Substantia nigra (tissue), 51 donors: ENCODE measurements at places on chromosomes 1 and 21.

DNA sequence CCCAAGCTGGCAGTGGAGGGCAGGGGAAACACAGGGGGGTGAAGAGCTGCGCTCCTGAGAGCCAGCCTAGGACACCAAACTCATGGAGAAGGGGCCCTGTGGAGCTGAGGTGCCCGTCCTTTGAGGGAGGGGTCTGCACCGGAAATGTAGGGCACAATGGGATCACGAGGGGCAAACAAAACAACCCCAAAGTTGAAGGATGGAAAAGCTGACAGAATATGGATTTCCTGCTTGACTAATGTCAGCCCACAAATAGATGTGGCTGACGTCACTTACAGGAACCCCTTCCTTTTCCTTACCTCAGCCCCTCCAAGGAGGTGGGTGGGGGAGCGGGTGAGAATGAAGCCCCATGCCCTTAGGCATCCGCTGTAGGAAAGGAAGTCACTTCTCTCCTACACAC lies 110.9 kb downstream of the KCNN3 start:
- DNase-seq, result no peak

GRCh38 chr1:184861755-184862336 lies 107.2 kb upstream of the EDEM3 start:
- DNase-seq, result no peak

DNA sequence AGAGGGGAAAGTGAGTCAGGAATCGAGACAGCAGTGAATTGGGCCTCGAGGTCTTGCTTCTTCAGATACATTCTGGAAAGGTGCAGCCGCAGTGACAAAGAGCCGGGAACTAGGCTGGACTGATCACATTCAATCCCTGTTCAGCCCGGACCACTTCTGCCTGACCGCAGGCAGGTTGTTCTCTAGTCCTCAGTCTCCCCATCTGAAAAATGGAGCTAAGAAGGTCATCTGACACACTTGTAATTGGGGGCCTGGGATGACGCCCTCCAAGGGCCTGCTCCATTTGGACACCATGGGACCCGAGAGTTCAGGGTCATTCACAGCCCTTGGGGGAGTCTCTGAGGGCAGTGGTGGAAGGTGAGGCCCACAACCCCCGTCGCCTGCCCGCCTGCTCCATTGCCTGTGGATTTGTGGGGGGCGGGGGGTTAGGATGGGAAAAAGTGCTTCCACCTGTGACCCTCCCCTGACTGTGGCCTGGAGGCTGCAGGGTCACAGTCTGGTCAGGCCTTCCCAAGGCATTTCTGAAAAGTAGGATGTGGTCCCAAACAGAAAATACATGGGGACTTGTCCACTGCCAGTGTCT lies 87.9 kb upstream of the CSF3R start:
- DNase-seq, result no peak

- no peak for DNase-seq
Observed at GRCh38 chr1:24535021-24535424, 20.9 kb upstream of the NCMAP start.

DNA sequence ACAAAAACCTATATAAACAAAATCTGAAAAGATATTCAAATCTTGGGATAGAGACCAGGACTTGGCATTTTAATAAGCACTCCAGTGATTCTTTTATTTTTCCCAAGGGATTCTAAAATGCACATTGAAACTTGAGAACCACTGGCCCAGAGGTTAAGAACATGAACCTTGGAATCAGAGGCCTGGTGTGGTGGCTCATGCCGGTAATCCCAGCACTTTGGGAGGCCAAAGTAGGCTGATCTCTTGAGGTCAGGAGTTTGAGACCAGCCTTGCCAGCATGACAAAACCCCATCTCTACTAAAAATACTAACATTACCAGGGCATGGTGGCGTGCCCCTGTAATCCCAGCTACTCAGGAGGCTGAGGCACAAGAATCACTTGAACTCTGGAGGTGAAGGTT lies 12.9 kb upstream of the CEP85 start:
- DNase-seq, result no peak

- no peak for DNase-seq
Observed at GRCh38 chr1:112536561-112536960, 27.8 kb downstream of the WNT2B start.

DNA sequence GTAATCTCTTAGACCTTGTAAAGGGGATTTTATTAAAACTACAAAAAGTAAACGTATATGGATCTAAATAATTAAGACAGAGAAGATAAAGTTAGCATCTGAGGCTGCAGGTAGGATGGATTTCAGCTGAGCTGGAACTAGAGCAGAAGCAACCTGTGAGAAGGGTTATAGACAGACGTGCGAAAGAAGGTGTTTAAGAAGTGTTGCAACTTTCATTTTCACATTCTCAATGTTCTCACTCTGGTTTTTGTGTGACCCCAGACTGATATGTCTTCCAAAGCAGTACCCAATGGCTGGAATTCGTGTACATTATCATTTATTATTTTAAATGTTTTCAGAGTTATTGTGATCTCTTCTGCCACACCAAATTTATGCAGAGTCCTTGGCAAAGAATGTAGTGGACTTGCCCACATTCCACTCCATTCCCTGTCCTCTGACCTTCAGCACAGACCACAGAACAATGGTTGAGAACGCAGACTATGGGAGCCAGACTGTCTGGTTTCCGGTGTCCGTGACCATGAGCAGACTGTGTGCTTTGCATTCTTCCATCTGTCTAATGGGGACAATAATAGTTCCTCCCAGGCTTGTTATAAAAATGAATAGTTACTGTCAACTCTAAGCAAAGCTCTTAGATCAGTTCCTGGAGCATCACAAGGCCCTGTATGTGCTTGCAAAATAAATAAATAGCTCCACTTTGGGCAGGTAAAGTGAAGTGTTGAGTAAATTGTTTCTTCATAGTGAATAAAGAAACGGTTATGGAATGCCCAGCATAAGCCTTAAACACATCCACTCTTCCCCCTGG lies 140.6 kb upstream of the SAMSN1 start:
- peak; percentile 6 for DNase-seq

DNA sequence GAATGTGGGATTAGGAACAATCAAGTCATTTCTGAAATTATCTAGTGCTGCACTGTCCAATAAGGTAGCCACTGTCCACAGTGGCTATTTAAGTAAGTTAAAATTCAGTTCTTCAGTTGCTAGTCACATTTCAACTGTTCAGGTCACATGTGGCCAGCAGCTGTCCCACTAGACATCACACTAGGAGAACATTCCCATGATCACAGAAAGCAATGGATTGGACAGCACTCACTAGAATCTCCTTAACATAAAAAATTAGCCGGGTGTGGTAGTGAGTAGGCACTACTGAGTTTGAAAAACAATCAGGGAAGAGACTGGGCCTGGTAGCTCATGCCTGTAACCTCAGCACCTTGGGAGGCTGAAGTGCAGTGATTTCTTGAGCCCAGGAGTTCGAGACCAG lies 33.6 kb downstream of the NUP133 start:
- no peak for DNase-seq

GRCh38 chr1:59333626-59334277 lies 36.9 kb downstream of the FGGY start:
- no peak for DNase-seq

DNA sequence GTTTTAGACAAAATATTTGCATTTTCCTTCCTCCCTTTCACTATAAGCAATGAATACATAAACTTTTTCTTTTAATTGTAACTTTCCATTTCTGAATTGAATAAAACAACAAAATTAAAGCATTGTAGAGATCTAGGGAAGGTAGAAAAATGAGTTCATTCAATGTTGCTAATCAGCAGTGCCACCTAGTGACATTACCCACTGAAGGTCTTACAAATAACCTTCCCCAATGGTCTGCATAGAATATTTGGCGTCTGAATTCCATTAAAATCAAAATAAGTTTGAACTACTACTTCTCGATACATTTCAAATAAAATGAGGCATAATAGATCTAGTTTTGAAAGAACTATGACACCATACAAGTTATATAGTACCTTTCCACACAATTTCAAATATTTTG lies 19.6 kb downstream of the FH start:
- no peak for DNase-seq
